ENCODE measurements at places on chromosomes 13 and 19. TPM values are rescaled to one million over a fixed set of nuclear protein-coding genes. Genes with fewer than 3 reads are reported as not detected.

- H3K27ac ChIP-seq, result no peak overlapping the region
- DNase-seq, result no peak
- no peaks in the 10 kb centered on the region for H3K36me3 ChIP-seq
Measured at GRCh38 chr13:47139519-47139918, 242.7 kb upstream of the HTR2A start.

DNA sequence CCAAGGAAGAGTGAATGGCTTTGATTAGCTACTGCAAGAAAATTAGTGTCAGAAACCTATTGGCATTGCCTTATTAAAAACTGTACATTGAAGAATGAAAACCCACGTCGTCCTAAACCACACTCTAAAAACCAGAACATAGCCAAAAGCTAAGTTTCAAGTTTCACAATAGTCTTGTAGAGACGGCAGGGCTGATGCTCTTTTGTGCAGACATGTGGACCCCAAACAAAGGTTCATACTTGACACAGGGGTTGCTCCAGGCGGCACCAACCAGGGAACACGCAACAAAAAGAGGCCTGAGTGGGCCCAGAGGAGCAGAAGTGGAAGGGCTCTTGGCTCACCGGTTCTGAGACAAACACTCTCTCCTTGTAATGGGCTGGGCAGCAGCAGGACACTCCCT lies 28.6 kb upstream of the MIR17HG start:
- no peaks in the 10 kb centered on the region for H3K36me3 ChIP-seq
- no peak overlapping the region for H3K27ac ChIP-seq
- DNase-seq, result no peak
- no peak overlapping the region for H3K4me3 ChIP-seq
- H3K27me3 ChIP-seq, result peaks cover 2% of the 10 kb centered on the region

- no peaks in the 10 kb centered on the region for H3K27me3 ChIP-seq
- DNase-seq, result no peak
- no peak overlapping the region for H3K27ac ChIP-seq
- no peak overlapping the region for H3K4me3 ChIP-seq
Measured at GRCh38 chr13:62185631-62186255, 770.1 kb upstream of the PCDH20 start.

- no peak within 1 kb of the TSS for H3K27ac ChIP-seq
- no peaks in the 10 kb centered on the region for H3K27me3 ChIP-seq
- no peak within 1 kb of the TSS for H3K4me3 ChIP-seq
- peaks cover 15% of the 10 kb centered on the region for H3K36me3 ChIP-seq
Measured at GRCh38 chr19:14475251-14476073, at the start of gene PTGER1. Gene PTGER1, minus strand, starts transcription at chr19:14475354. Its CDS starts 1,034 bp downstream, at chr19:14474320.

GRCh38 chr19:21314676-21315075 lies 14.5 kb downstream of the ZNF708 start:
- no peaks in the 10 kb centered on the region for H3K36me3 ChIP-seq
- peak; percentile 17 for DNase-seq
- no peak overlapping the region for H3K4me3 ChIP-seq
- no peak overlapping the region for H3K27ac ChIP-seq
- H3K27me3 ChIP-seq, result no peaks in the 10 kb centered on the region

- peaks cover 12% of the 10 kb centered on the region for H3K4me1 ChIP-seq
- DNase-seq, result peak; percentile 12
- peaks cover 8% of the 10 kb centered on the region for H3K36me3 ChIP-seq
- peak overlapping the region; percentile 78 for H3K4me3 ChIP-seq
Measured at GRCh38 chr19:10379880-10380312, 476 bp downstream of the TYK2 start.

GRCh38 chr13:38763446-38764381 lies 76.8 kb downstream of the FREM2 start:
- peaks cover 1% of the 10 kb centered on the region for H3K27me3 ChIP-seq
- no peaks in the 10 kb centered on the region for H3K36me3 ChIP-seq
- peak; percentile 22 for DNase-seq

DNA sequence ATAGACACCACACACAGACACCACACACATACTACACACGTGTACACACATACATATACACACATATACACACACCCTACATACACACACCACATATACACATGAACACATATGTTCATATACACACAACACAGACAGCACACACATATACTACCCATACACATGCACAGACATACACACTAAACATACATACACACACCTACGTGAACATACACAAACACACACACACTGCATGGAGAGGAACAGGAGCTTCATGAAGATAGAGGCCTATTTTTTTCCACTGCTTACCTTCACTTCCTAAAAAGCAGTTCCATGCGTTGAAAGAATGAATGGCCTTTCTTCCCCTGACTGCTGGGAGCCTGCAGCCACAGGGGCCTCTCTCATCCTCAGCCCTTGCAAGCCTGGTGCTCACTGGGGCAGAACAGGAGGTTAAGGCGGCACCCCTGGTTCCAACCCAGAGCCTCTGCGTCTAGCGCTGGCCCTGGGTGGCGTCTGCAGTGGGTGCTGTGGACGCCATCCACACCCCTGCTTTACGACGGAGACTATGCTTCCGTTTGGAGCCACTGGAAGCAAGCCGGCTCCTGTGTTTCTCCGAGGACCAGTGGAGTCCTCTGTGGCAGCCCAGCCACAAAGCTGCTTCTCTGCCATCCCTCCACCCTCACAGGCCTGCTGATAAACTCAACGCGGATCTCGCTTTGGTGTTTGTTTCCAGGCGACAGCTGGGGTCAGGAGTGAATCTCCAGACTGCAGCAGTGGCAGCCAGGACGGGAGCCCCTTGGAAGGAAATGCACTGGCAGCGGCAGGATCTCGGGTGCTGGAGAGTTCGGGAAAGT lies 1.9 kb upstream of the RASA3 start:
- H3K4me1 ChIP-seq, result peaks cover 23% of the 10 kb centered on the region
- H3K4me3 ChIP-seq, result no peak overlapping the region
- H3K27ac ChIP-seq, result no peak overlapping the region
- DNase-seq, result no peak
- H3K36me3 ChIP-seq, result no peaks in the 10 kb centered on the region
- no peaks in the 10 kb centered on the region for H3K27me3 ChIP-seq

DNA sequence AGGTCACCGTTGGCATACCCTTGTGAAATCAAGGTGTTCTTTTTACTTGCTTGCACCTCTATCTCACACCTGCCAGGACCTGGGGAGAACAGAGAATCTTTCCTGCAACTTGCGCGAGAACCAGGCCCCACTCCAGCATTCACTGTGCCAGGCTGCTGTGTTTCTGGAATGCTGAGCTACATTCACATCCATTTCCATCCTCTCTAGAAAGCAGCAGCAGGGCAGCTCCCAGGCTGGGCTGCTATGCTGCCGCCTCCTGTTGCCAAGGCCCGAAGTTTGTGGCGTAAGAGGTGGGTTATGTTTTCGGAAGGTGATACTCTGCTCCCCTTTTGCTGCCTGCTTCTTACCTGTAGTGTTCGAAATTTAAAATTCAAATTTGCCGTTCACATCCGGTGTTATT lies 464.1 kb downstream of the KLF5 start:
- no peaks in the 10 kb centered on the region for H3K27me3 ChIP-seq
- no peak for DNase-seq
- H3K4me1 ChIP-seq, result no peaks in the 10 kb centered on the region
- H3K4me3 ChIP-seq, result no peak overlapping the region
- H3K36me3 ChIP-seq, result no peaks in the 10 kb centered on the region

GRCh38 chr13:104847922-104848321 lies 1687.5 kb downstream of the EFNB2 start:
- no peaks in the 10 kb centered on the region for H3K36me3 ChIP-seq
- H3K4me1 ChIP-seq, result no peaks in the 10 kb centered on the region
- no peak overlapping the region for H3K27ac ChIP-seq
- no peaks in the 10 kb centered on the region for H3K27me3 ChIP-seq
- DNase-seq, result no peak
- H3K4me3 ChIP-seq, result no peak overlapping the region

- no peaks in the 10 kb centered on the region for H3K4me1 ChIP-seq
- peaks cover 5% of the 10 kb centered on the region for H3K27me3 ChIP-seq
- H3K27ac ChIP-seq, result no peak overlapping the region
- H3K36me3 ChIP-seq, result no peaks in the 10 kb centered on the region
- no peak for DNase-seq
- no peak overlapping the region for H3K4me3 ChIP-seq
Measured at GRCh38 chr13:51006067-51006845, 96.7 kb downstream of the RNASEH2B start.

GRCh38 chr13:36154567-36155291 lies 23.5 kb upstream of the DCLK1 start:
- no peak overlapping the region for H3K27ac ChIP-seq
- H3K4me1 ChIP-seq, result no peaks in the 10 kb centered on the region
- H3K36me3 ChIP-seq, result no peaks in the 10 kb centered on the region

DNA sequence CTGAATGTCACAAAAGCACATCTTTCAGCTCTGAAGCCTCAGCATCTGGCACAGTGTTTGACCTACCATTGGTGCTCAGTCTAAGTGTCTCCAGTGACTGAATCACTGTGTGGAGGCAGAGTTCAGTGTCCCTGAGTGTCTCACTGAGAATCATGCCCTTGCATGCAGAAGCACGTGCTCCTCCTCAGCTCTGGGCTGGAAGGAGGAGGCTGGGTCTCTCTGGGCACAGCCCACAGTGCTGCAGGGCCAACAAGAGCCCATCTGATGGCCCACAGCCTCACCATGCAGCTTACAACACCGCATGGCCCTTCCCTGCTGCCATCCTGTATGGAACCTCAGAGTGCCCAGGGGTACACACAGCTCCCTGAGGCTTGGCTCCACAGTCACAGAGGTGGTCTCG lies 86.1 kb downstream of the TEX26 start:
- H3K36me3 ChIP-seq, result no peaks in the 10 kb centered on the region
- no peak overlapping the region for H3K27ac ChIP-seq
- H3K4me3 ChIP-seq, result no peak overlapping the region
- DNase-seq, result no peak
- H3K4me1 ChIP-seq, result no peaks in the 10 kb centered on the region

The ZNF784 gene
- 7.1 TPM for total RNA-seq

The ATP8A2 gene
- total RNA-seq, result 0.49 TPM

The ZNF135 gene
- total RNA-seq, result 1.2 TPM

The SLC5A5 gene
- total RNA-seq, result not detected

The AMER2 gene
- not detected for total RNA-seq

The PLK5 gene
- not detected for total RNA-seq

All from endothelial cell of umbilical vein (primary cell).